B cell (primary cell): ENCODE measurements at places on chromosomes 2 and 18. TPM values are rescaled to one million over a fixed set of nuclear protein-coding genes. Genes with fewer than 3 reads are reported as not detected.

GRCh38 chr18:32308493-32309120, 118.8 kb downstream of the MEP1B start:
- no peak for DNase-seq

- no peak for DNase-seq
These were observed 1543.5 kb upstream of the ACVR2A start for GRCh38 chr2:146301287-146301686.

- no peak for DNase-seq
These were observed 205.5 kb downstream of the FBXO15 start for GRCh38 chr18:73942081-73942625.

- DNase-seq: no peak
These were observed 116.6 kb downstream of the PRPF40A start for GRCh38 chr2:152600697-152601096.

The TFCP2L1 gene
- 0.05 TPM in 1 of 2 replicates, not detected in the other for total RNA-seq
